ENCODE measurements at places on chromosomes 11 and 22.

DNA sequence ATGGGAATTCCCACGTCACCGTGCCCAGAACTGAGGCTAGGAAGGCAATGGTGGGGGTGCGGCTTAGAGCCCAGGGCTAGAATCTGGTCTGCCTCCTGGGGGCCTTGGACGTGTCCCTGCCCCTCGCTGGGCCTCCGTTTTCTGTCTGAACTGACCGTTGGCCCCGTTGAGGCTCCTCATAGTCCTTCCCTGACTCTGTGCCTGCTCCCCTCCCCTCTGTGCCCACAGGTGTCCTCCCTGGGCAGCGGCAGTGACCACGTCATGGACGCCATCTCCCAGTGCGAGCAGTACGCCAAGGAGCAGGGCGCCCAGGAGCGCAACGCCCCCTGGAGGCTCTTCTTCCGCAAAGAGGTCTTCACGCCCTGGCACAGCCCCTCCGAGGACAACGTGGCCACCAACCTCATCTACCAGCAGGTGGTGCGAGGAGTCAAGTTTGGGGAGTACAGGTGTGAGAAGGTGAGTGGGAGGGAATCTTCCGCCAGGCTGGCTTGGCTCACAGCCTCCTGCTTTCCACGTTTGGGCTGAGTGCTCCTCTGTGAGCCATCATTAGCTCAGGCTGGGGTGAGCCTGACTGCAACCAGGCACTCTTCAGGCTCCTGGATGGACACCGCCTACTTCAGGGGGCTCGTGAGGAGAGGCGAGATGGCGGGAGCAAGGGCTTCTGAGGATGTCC, 63.9 kb downstream of the MYO7A start:
- peak; percentile 35 for DNase-seq

DNA sequence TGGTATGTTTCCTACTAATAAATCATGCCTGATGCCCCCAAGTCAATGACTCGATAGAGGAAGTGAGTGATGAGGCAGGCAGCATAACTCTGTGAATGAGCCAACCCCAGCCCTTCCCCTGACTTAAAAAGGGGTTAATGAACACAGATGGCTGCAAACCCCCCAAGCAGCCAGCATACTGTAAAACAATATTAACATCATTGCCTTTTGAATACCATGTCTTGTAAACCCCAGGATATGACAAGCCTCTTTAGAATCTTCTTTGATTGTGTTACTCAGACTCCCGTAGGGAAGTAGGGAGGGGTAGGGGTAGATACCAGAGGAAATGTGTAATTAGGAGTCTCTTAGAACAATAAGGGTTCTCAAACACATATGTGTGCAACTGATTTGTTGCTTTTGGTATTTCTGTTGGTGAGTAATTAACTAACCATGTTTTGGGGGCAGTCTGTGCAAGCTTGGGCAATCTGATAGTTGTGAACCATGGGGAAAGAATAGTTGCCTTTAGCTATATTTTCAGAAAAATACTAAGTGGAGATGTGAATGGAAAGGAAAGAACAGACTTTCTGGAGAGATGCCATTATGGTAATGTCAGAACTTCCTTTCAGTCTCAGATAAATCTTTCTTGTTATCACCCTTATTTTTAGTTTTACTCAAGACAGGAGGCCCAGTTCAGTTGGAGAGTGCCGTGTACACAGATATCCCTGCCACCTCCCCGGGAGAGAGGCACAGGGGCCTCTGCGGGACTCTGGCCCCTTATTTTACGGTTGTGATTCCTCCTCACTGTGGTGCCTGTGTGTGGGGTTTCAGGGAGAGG, 701.8 kb downstream of the NTM start:
- no peak for DNase-seq

DNA sequence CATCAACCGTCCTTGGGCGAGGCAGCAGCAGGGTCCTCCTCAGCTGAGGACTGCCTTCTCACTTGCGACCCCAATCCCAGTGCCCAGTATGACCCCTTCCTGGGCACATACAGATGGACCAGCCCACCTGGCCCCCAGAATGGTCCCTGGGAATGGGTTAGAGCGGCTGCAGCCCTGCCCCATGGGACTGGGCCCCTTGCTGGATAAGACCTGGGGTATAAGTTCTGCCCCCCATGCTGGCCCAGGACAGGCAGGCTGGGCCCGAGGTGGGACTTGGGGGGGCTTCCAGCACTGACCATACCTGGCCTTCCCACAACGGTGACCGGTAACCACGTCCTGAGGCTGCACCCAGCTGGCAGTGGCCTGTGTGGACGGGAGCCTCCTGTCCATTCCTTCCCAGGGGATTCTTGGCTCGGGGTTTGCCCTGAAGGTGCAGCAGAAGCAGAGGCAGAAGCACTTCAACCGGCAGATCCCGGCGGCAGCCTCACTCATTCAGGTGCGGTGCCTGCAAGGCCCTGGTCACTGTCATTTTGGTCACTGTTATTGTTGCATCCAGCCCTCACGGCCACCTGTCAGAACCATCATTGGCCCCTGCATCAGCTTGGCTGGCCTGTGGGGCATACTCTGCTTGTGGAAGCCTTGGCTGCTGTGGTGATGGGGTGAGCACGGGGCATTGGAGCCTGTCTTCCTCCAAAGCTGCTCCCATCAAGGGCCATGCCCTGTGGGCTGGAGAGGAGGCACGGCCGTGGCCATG, 114.8 kb downstream of the KCNQ1OT1 start:
- peak; percentile 3 for DNase-seq

- no peak for DNase-seq
These were observed 1.3 kb upstream of the UCP2 start for GRCh38 chr11:73983741-73984538.

DNA sequence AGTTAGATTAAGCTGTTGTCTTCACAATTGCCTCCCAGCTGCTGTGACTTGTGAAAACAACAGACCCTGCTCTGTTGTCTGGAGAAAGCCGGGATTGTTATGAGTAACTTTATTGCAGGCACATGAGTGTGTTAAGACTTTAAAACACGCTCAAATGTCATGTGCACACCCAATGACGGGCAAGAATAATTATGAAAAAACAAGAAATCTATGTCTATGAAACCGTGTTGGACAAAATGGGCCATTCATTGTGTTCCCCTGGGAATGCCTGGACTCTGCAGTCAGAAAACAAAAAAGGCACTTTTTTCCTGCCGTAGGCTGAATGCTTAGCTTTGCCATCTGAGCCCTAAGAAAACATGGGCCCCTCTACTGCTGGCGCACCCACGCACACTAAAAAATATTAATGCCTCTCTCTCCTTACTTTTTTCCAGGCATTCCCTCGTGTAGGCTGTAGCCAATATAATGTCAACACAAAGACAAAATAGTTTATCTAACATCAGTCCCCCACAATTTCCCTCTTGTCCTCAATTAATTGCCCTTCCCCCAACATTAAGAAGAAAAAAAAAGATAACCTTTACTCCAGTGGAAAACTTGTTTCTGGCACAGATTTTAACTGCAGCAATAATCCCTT, 207.9 kb downstream of the SOX6 start:
- no peak for DNase-seq

- no peak for DNase-seq
These were observed 18.9 kb upstream of the PISD start for GRCh38 chr22:31680861-31681341.

DNA sequence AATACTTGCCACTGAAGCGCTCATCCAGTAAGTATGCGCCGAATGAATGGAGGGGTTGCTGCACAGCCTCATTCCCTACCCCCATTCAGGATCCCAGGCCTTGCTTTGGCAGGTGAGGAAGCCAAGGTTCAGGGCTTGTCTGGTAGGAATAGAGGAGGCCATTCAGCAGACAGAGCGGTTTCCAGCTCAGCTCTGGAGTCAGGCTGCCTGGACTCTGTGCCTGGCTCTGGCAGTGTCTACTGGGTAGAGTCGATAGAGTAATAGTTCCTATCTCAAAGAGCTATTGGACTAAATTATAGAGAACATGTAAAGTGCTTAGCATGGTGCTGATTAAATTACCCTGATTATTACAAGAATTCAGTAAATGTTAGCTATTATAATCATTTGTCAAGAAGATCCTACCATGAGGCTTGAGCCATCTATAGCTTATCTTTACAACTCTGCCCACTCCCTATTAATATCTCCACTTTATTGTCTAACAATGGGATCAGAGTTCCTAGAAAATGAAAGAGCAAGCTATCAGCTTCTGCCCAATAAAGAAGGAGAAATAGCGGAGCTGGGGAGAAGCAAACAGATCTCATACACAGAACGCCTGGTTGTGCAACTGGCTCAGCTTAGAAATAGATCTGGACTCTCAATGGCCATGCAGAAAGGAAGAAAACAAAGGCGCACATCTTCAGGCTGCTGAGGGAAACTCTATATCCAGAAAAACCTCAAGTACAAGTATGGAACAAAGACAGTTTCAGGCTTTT, 6.6 kb upstream of the SNX32 start:
- no peak for DNase-seq

- DNase-seq: no peak
These were observed 152.0 kb downstream of the LRRC4C start for GRCh38 chr11:41307296-41308080.

GRCh38 chr22:37044634-37045625, 6.6 kb upstream of the KCTD17 start:
- DNase-seq: no peak

DNA sequence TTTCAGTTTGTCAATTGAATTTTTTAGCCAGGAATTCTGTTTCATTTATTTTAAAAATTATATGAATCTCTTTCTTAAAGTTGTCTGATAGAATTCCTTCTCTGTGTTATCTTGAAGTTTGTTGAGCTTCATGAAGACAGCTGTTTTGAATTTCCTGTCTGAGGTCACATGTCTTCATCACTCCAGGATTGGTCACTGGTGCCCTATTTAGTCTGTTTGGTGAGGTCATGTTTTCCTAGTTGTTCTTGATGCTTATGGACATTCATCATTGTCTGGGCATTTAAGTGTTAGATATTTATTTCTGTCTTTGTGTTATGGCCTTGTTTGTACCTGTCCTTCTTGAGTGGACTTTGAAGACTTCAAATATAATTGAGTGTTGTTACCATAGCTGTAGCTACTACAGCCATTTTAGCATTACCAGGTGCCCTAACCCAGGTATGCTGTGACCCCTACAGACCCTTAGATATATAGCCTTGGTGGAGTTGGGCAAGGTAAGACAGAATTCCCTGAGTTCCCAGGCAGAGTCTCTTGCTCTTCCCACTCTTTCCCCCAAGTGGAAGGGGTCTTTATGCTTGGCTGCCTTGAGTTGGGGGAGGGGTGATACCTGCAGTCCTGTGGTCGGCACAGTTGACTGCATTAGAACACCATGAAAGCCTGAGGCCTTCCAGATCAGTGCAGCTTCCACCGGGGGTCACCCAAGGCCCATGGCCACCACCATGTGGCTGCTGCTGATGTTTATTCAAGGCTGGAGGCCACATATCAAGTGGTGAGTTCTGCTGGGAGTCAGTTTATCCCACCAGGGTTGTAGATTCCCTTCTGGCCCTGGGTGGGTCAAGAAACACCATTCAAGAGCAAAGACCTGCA, 229.6 kb downstream of the DYNC2H1 start:
- DNase-seq: no peak

GRCh38 chr11:69637198-69637940, 3.6 kb upstream of the CCND1 start:
- DNase-seq: no peak

DNA sequence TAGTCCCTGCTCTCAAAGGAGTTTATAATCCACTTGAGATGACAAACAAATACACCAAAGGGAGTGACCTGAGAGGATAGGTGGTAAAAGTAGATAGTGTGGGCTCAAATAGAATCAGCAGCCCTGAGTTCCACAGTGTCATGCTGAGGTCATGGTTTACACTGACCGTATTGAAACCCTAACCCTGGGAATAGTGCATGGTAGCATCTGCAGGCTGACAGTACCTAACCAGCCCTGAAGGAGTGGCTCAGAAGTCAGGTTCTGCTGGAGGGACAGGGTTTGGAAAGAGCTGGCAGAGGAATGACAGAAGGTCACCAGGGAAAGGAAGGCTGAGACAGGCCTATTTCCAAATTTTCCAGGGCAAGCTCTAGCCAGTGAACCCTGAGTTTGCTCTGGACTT, 9.2 kb upstream of the TMPRSS5 start:
- no peak for DNase-seq

GRCh38 chr22:26556904-26557303, 33.0 kb downstream of the TPST2 start:
- no peak for DNase-seq

DNA sequence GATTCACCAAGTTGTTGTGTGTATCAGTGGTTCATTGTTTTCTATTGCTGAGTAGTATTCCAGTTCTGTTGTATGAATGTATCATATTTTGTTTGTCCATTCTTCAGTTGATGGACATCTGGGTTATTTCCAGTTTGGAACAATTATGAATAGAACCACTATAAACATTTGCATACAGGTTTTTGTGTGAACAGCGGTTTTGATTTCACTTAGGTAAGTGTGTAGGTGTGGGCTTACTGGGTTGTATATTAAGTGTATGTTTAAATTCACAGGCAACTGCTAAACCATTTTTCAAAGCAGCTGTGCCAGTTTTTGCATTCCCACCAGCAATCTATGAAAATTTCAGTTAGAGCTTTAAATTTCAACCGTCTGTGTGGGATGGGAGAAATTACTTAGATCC, 217.8 kb downstream of the NELL1 start:
- DNase-seq: no peak

- no peak for DNase-seq
These were observed 1.7 kb downstream of the AP1B1 start for GRCh38 chr22:29386708-29387107.

DNA sequence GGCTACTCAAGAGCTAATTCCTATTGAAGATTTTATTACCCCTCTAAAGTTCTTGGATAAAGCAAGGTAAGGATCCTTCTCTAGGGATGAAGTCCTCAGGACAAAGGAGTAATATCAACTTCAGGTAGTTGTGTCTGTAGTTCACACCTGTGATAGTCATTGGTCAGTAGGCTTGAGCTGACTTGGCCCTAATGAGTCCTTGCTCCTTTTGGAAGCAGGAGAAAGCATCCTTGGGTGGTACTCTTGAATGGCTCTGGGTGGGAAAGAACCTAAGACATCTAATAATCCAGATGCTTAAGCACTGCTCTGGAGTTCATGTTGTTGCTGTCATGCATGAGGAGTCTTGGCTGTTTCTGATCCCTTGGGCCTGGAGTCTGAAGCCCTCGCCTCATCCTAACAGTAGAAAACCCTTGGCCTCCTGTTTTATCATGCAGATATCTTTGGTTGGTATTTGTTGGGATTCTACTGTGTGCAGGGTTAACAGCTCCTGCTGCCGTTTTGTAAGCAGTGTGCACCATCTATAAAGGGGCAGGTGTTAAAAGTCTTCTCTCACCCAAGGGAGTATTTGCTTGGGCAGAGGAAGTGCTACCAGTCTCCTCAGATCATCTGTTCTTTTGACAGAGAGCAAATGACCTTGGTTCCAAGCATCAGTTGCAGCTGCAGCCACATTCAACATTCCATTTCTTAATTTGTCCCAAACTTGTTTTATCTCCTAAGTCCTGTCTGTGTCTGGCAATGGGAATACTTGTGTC, 2.7 kb downstream of the MRPL40 start:
- DNase-seq: no peak

DNA sequence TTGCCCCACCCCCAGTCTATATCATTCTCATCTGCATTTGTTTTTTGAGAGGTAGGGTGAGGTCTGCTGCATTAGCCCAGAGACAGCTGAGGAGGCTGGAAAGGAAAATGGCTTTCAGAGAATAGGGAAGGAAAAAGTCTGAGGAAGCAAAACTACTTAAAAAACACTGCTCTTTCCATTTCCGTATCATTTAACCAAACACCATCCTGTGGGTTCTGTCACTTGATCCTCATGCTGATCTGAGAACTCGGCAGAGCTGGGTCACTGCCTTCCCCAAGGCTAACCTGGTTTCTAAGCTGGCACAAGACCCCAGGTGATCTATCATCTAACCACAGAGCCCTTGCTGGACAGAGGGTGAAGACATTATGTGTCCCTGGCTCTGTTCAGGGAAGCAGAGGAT, 1.2 kb downstream of the FOLR2 start:
- DNase-seq: no peak

All from CD8-positive, alpha-beta T cell (primary cell).